ENCODE measurements at places on chromosomes 16 and 17. TPM values are rescaled to one million over a fixed set of nuclear protein-coding genes. Genes with fewer than 3 reads are reported as not detected.

The LITAFD gene
- not detected for total RNA-seq

The LDHD gene
- total RNA-seq, result 2.8 TPM

The ORMDL3 gene
- 81.0 TPM for total RNA-seq

The KRT15 gene
- 2.9 TPM for total RNA-seq

The GPR179 gene
- total RNA-seq, result 0.17 TPM

The KRTAP4-6 gene
- not detected for total RNA-seq

Measured in smooth muscle cell of trachea (primary cell).